ENCODE measurements at places on chromosomes 5 and 9.
A peak's percentile ranks its signal among the peaks of the same experiment; 100 is the strongest.

- DNase-seq, result no peak
These were observed 24.0 kb upstream of the FAM120AOS start for GRCh38 chr9:93477397-93477796.

- no peak for DNase-seq
These were observed 62.8 kb downstream of the HMCN2 start for GRCh38 chr9:130328349-130328801.

DNA sequence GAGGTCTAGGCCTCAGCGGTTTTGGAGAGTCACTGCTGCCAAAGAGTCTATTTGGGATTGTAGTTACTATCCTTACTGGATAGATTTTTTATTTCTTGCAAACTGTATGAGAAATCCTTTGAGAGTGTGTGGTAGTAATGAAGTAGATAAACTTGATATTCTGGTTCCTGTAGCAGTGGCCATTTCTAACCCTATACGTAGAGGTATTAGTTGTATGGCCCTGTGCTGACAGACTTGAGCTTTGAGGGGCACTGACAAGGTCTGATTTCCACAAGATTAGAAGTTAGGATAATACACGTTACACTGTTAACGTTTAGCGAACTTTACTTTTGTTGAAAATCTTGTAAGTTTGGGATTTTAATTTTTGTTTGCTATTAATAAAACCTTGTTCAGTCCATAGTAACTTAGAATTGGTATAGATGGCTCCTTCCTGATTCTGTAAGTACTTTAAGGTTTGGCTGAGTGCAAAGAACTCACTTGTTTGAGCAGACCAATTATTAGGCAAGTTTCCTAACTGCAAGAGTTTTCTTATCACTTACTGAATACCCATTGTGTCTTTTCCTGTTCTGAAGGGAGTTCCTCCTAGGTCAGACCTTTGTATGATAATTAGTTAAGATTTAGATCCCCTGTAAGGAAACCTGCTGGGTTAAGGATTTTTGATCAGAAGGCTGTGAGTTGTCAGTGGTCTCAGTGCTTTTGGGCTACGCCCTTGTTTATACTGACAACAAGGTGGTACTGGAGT lies 31.4 kb downstream of the GCNT1 start:
- DNase-seq, result no peak

- no peak for DNase-seq
These were observed 33.6 kb upstream of the TRIM32 start for GRCh38 chr9:116653348-116654058.

GRCh38 chr5:150658121-150658520 lies 2.9 kb upstream of the MYOZ3 start:
- DNase-seq, result no peak

DNA sequence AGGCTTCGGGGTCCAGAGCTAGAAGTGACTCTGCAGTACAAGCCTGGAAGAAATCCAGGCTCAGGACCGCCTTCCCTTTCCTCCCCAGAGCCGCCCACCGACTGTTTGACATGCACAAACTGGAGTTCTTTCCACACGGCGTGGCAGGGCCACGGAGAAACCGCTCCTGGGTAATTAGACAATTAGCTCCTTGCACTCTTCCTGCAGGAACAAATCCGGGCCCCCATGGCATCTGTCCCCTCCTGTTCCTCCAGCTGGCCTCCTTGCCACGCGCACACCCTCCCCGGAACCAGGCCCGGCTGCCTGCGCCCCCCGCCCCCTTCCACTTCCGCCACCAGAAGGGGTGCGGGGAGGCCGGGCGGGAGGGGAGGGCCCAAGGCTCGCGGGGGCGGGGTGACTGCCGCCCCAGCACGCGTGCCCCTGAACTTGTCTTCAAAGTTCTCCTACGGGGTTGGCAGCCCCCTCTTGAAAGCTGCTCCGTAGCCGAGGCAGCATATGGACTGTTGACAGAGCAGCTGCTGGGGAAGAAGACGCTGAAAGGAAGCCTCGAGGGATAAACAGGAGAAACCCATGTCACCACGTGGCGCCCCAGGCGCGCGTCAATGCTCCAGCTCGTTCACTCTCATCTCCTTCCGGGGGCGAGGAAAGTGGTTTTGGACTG lies 74.3 kb downstream of the SEC61B start:
- DNase-seq, result peak; percentile 16

DNA sequence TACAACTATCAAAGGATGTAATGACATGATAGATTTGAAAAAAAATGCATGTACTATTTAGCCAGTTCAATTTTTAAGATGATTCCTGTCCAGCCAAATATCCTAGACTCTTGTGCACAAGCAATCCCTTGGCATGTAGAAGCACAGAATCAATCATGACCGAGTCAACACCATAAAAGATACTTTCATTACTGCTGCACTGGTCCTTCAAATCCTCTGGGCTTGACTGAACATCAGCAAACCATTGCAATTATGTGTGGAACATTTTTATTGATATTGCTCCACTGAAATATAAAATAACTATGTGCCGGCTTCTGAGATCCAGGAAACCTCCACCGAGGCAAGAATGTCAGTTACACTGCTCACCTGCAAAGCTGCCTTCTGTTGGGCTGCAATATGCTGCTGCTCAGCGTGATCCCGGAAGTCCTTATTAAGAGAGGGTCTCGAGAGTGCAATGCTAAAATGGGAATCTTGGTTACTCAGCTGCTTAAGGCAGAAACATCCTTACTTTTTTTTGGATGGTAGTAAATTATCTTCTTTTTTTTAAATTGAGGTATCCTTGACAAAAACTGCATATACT lies 28.7 kb downstream of the INIP start:
- no peak for DNase-seq

GRCh38 chr5:147853372-147853987 lies 22.0 kb upstream of the SPINK1 start:
- no peak for DNase-seq

DNA sequence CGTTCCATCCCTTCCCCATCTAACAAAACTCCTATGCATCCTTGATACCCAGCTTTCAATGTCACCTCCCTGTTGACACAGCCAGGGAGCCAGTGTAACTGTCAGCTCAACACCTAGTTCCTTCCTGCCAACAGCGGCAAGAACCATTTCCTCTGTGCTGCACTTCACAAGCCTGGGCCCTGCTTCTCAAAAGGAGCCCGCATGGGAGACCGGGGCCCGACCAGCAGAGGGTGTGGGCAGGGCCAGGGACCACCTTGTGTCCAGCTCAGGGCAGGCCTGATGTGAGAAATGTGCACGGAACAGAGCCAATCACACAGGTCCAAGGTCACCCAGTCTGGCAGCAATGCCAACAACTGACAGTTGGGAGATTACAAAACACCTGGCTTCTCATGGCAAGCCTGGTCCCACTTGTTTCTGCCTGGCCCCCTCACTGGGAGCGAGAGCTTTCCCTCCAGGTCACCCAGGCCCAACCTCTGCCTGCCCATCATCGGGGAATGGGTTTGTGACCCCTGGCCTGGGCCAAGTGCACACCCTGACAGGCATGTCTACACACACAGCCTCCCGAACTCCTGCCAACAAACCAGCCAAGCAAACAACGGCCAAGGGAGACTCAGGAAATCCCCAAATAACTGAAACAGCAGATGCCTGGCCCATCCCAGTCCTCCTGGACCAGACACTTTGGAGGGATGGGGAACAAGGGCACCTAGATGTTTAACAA lies 3.1 kb downstream of the RNF44 start:
- no peak for DNase-seq

GRCh38 chr5:1666812-1667588 lies 132.6 kb downstream of the MRPL36 start:
- DNase-seq, result peak; percentile 40

DNA sequence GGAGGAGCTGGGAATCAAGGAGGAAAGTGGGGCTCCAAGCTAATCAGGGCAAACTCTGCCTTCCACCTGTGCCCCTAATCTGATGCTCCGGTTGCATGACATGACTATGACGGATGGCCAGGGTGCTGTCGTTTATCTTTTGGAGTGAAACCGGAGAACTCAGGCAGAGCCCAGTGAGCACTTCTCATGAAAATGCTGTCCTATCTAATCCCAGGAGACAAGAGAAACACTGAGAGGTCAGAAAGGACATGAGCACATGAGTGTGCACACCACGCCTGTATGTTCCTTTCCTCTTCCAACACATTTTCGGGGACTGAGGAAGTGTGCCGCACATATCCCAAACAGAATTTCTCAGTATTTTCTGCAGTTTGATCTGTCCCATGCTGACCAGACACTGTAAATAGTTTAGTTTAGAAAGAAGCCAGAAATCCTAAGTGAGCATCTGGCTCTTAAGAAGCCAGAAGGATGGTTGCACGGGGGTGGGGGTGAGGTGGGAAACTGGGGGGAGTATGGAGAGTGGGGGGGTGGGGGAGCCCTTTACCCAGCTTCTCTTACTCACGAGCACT lies 217.1 kb downstream of the TSSK1B start:
- no peak for DNase-seq

- DNase-seq, result no peak
These were observed 27.3 kb downstream of the MACROH2A1 start for GRCh38 chr5:135371622-135372232.

- no peak for DNase-seq
These were observed 159.1 kb downstream of the ROR2 start for GRCh38 chr9:91790917-91791316.

DNA sequence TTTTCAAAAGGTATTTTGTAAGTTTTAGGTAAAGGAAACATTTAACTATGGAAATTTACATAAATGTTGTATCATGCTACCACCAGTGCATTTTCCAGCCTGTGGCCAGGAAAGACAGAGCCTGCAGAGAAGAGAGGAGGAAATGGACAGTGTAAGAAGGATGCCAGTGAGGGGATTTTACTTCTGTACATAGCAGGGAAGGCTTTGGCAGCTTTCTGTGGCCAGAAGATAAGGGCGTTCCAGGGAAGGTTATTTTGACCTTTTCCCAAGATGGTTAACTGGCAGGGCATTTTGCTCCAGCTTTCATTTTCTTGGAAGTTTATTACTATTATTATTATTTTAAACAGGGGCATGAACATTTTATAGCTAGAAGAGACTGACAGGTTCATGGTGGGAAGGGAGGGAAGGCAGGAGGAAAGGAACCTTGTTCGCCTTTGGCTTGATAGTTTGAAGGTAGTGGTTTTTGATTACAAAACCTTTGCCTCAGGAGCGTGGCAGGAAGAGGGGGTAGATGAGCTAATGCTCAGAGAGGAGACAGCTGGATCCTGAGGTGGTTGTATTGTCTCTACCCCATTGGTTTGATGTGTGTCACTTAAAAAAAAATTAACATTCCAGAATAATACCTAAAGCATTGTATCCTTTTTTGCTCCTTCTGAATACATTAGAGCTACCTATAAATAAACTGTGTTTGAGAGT lies 4.1 kb downstream of the ISOC1 start:
- no peak for DNase-seq

DNA sequence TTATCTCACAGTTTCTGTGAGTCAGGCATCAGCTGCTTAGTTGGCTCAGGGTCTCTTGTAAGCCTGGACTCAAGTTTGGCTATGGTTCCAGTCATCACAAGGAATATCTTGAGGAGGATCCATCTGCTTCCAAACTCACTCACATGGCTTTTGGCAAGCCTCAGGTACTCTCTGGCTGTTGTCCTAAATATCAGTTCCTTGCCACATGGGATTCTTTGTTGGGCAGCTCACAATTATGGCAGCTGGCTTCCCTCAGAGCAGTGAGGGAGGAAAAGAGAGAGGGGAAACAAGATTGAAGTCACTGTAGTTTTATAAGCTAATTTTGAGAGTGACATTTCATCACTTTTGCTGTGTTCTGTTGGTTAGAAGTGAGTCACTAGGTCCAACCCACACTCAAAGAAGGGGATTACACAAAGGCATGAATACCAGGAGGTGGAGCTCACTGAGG lies 144.5 kb downstream of the GCNT1 start:
- no peak for DNase-seq

- DNase-seq, result no peak
These were observed 48.6 kb downstream of the FOXI1 start for GRCh38 chr5:170154297-170154696.

- no peak for DNase-seq
These were observed 76.7 kb upstream of the CCNG1 start for GRCh38 chr5:163360656-163361055.

GRCh38 chr5:168513861-168514428 lies 15.2 kb upstream of the FBLL1 start:
- DNase-seq, result no peak

- DNase-seq, result no peak
These were observed 82.3 kb upstream of the TLE4 start for GRCh38 chr9:79489261-79490000.

- DNase-seq, result no peak
These were observed 37.5 kb downstream of the ANKDD1B start for GRCh38 chr5:75648712-75649111.

GRCh38 chr9:133932633-133933032 lies 59.5 kb downstream of the VAV2 start:
- DNase-seq, result no peak

DNA sequence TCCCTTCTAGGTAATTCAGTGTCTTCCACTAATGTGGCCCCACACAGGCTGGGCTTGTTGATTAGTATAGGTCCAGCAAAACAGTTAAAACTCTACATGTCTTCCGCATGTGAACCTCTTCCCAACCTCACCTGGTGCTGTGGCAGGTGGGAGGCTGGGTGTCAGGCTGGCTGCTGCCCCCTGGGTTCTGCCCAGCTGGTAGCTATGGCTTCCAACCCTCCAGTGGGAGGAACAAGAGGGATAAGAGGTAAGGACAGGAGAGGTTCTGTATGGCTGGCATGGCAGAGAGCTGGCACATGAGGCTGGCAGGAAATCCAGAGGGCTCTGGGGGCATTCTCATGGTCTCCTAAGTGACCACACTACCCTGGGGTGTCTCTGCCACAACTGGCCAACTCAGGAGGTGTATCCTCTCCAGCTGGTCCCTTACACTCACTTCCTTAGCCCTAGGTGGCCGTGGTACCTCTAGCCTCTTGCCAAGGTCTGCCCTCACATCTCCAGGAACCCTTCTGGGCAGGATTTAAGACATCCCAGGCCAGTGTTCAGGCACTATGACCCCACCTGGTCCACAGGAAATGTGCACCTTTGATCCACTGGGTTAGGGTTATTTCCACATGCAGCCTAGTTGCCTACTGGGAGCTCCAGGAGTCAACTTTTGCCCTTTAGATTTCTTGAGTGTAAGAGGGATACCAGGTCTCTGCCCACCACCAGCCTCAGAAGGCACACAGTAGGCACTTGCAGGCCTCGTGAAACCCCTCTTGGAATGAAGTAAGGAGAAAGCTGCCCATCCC lies 41.7 kb downstream of the AHRR start:
- no peak for DNase-seq

DNA sequence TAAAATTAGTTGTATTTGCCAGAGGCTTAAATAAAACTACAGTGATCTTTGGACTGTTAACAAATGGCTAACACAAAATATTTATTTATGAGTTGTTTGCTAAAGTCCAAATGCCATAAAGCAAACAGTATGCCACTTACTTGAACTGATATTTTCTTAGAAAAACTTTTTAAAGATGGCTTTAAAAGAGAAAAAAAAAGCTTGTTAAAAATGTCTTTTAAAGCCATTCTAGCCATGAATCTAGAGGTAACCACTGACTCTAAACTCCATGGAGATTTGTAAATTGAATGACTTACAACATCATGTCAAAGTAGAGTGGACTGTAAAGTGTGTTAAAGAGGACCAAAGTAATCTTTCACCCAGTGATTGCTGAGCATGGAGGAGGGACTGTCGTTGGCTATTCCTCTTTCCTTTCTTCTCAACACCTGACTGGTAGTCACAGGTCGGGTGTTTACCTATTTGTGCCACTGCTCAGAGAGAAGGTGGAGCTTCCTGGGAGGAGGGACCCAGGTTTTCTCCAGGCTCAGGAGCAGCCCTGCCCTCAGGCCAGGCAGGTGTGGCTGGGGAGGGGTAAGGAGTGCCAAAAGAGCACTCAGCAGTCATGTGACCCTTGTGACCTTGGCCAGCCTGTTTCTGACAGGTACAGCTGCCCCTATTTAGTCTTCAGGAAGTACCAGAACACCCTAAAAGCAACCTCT lies 69.1 kb upstream of the TJP2 start:
- no peak for DNase-seq

Measured in stimulated activated CD4-positive, alpha-beta T cell treated with anti-CD3 and anti-CD28 coated beads, Interleukin-15, amount 100 ng/mL, for 1 hour (primary cell).